ENCODE measurements at places on chromosomes 4 and X.

- no peak for DNase-seq
These were observed 33.2 kb upstream of the YTHDC1 start for GRCh38 chr4:68383115-68383514.

DNA sequence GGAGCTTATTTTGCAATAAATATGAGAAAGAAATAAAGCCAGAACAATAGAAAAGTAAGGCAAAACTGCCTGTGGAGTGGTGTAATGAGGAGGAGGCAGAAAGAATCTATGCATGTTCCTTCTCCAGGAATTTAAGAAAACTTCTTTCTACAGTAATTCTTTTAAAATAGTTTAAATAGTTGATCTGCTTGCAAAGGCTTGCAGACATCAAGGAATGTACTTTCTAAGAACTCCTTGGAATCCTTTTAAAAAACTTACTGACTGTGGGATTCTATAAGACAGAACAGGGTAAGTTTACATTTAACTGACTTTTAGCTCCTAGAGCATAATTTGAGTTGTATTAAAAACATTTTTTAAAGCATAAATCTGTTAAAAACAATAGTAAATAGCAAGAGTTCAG is 63.2 kb upstream of the ALB start:
- no peak for DNase-seq

DNA sequence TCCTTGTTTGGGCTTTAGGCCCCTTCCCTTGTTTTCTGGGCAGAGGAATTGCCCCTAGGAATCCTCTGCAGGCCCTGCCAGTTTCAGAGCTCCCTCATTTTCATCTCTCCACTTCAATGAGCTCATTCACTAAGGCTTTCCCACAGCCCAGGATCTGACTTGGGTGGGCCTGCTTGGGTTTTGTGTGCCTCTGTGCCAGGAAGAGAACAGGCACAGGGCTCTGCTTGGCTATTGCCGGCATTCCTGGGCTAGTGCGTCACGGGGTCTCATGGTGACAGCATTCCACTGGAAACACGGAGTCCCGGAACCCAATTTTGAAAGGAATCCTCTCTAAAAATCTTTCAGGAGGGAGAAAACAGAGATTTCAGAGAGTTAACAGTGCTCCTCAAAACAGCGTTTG is 150.5 kb downstream of the VCX3A start:
- DNase-seq = no peak

DNA sequence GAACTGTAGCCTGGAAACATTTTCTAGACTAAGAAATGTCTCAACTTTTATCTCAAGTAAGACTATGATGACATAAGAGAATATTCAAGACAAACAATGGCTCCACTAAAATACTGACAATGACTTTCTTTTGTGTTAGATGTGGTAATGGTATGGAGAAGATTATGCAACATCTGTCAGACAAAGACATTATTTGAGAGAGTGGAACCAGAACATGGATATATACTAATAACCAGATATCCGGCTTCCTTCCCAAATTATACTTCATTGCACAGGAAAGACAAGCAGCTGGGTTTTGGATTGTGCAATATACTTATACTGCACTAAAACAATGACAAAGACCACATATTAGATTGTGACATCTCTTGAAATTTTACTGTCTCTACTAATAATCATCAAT is 290.8 kb upstream of the GIMD1 start:
- DNase-seq = no peak

DNA sequence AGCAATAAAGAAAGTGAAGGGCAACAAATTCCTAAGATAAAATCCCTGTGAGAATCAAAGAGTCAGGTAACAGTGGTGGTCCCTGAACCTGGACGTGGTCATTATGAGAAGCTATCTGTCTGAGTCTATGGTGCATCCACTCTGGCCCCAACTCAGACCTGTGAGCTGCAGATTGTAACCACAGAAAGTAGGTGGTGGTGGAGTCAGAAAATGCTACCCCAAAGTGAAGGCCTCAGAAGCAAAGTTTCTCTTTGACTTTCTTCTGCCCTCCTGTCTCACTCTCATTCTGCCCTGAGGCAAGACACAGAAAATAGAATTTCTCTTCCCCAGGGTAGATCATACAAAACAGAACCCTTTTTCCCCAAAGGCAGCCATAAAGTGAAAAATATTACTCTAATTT is 84.1 kb upstream of the NEIL3 start:
- no peak for DNase-seq

- DNase-seq = no peak
These were observed 9.9 kb downstream of the L1CAM start for GRCh38 chrX:153876112-153876491.

- DNase-seq = no peak
These were observed 39.8 kb downstream of the DTHD1 start for GRCh38 chr4:36321176-36321575.

GRCh38 chr4:158811704-158812103 is 42.9 kb downstream of the FNIP2 start:
- no peak for DNase-seq

DNA sequence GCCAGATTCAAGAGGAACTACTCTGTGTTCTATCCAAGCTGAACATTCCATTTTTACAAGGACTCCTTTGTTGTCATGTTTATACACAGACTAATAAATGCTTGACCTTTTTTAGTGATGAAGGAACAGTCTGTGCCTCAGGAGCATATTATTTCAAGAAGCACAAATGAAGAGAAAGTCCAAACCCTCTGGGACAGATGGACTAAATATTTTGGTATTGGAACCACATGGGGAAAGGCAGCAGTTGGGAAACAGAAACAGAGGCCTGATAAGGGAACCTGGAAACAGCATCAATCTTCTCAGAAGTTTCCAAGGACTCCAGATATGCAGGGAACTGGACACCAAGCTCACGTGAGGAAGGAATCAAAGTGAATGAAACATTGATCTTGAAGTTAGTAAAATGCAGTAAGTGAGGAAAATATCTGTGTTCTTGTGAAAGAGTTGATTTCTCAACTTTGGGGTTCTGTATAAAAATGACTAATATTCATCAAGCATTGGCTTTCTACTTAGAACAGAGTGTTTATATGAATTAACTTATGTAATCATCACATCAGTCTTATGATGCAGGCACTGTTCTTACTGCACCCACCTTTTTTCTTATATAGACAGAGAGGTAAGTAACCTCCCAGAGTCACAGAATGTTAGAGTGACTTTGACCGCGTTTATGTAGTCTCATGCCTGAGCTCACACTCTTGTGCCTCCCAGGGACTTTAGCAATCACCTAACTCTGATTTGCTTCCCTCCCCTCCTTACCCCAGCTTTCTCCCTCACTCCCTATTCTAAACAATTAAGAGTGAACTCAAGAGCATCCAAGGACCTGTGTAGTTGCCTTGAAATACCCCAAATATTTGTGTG is 148.9 kb upstream of the JADE1 start:
- DNase-seq = no peak

- DNase-seq = no peak
These were observed 16.3 kb upstream of the IDS start for GRCh38 chrX:149521438-149521837.

DNA sequence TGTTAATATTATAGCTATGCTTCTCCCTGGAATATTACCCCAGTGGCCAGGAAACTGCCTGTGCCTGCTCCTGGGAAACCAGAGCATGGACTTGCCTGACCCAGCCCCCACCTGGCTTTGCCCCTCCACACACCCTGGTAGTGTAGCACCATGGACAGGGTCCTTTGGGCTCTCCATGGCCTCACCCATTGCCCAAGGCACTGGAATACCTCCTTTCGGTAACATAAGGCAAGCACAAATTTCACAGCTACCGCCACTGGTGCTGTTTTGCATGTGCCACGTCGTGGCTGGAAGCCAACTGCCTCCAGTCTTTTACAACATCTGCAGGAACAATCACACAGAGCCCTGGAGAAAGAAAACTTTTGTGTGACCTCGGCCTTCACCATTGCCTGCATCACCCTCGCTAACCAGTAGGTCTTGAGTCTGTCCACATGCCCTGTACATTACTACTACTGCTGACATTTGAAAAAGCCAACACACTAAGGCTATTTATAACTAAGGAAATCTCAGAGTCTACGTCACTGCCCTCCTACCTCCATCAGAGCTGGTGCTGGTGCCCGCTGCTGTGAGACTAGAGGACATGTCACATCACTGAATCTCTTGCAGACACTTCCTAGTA is 47.7 kb downstream of the HPGD start:
- DNase-seq = no peak

DNA sequence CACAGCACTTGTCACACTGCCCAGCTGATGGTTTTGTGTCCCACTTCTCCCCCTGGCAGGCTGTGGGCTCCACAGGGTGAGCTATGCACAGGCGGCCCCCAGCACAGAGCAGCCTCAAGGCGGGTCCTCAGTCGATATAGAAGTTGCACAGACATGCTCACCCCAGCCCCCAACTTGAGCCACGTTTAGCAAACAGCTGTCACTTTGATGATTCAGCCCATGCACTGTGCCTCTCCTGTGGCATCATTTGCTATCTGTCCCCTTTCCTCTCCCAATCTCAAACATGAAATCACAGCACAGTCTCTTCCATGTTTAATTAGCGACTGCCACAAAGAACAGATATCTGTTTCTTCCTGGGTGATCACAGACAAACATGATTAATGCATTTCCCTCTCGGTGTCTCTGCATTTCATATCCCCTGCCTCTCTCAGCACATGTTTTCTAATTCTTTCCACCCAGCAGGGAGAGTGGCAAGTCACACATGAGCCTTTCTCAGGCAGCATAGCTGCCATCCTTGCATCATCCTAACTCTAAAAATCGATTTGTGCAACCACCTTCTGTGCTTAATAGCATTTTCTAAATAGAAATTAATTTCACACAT is 204.9 kb downstream of the EVC2 start:
- DNase-seq = no peak

DNA sequence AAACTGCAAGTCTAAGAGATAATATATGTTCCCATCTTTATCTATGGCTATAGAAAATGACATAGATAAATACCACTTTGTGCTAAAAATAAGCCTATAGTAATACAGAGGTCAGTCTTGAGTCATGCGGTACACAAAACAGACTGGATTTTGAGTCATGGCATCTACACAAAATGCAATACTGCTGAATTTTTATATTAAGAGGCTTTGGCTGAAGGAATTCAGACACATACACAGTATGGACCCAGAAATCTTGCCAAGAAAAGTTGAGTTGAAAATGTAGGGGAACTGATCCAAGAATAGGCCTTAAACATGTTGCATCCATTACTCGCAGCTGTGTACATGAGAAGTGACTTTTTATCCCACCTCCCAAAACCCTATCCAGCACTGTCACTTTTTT is 184.4 kb downstream of the TENM3 start:
- DNase-seq = no peak

GRCh38 chr4:120000591-120001296 is 65.9 kb downstream of the MAD2L1 start:
- DNase-seq = no peak

DNA sequence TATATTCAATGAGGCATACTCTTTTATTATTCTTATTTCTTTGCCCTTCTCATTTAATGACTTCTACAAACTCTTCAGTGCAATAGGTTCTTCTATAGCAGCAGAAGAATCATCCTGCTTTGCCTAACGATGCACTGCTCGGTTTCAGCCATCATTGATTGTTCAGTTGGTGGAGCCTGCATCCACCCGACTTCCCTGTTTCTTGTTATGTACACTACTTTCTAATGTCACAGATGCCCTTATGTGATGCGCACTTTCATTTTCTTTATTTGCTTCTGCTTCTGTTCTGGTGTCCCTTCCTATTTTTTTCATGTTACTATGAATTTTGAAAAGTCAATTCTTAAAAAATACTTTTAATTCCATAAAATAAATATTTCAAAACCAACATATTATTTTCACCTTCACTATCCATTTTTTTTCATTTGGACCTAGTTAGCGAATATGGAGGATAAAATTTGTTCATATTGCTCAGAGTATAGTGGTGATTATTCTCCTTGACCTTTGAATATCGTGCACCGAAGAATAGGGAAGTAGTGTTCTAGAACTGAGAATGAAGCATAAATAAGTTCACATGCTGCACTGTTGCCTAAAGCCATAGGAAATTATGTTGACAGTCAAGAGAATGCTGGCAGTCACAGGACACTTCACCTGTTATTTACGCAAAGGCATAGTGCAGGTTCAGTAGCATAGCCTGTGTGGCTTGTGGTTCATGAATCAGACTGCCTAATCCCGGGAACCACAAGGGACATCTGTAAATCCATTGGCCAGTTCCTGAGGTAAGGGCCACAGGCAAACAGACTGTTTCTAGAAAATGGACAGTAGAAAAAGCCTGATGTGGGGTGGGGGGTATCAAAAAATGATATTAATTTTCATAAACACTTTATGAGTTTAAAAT is 21.3 kb upstream of the SFRP2 start:
- no peak for DNase-seq

Data from caudate nucleus (tissue), 63 donors.